ENCODE measurements at places on chromosomes 1 and 21. TPM values are rescaled to one million over a fixed set of nuclear protein-coding genes. Genes with fewer than 3 reads are reported as not detected.

DNA sequence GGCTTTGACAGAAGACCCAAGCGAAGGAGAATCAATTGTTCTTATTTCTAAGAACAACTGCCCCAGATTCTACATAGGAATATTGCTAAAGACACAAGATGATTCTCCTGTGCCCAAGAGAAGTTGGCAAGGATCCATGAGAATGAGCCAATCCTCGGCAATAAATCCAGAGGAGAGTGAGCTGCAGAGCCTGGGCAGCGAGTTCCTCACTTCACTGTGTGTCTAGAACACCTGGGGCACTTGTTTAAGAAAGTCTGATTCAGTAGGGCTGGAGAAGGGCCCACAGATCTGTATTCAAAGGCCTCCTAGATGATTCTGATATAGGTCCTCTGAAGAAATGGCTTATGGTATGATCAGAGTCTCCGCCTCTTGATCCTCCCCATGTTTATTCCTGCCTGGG lies 31.8 kb downstream of the GADD45A start:
- no peak for DNase-seq

DNA sequence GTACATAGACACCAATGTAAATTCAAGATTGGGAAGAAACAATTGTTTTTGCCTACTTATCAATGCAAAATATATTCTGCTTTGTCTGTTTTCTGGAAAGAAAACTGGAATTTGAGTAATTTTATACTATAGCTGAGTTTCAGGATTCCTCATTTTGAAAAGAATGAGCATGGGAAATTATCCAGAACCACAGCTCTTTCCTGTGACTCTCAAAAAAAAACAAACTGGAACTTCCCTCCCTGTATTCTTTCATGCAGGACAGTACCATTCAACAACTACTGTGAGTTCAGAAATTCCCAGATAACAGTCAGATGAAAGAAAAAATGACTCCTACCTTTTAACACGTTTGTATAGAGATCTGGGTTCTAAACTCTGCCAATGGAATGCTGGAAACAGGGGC lies 372.4 kb downstream of the TGFB2 start:
- DNase-seq, result no peak

DNA sequence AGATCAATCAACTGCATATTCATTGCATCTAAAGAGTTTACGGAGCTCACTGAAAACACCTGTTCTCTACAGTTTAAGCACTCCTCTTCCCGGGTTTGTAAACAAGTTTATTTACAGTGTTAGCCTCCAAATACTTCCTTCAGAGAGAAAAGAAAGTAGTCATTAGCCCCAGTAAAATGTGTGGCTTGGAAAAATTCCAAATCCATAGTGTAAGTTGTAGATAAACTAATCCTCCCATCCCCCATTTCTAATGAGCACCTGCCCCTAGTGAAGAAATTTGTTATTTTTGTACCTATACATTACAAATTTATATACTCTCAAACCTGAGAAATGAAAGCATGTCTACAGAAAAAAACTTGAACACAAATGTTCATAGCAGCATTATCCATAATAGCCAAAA lies 21.9 kb downstream of the PUM1 start:
- no peak for DNase-seq

DNA sequence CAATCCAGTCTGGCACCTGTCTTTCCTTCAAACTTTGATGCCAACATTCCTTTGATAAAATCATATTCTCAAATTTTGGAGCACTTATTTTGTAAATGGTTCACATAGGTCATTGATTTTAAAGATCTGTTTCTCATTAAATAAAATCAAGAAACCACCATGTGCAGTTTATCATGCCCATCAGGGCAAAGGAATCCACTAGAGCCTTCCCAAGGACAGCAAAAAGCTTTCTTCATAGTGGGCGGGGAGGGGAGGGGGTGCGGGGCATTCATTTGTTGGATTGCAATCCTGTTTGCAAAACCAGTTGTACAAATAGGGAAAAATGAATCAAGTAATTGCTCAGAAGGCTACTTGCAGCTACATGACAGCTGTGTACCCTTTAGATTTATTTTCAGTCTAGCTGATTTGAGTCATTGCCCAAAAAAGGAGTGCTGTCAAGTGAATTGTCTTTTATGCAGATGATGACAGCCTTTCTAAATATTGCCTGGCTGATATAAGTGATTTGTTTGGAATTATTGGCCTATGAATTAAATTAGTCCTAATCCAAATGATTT lies 23.0 kb downstream of the LRRC8B start:
- DNase-seq, result no peak

DNA sequence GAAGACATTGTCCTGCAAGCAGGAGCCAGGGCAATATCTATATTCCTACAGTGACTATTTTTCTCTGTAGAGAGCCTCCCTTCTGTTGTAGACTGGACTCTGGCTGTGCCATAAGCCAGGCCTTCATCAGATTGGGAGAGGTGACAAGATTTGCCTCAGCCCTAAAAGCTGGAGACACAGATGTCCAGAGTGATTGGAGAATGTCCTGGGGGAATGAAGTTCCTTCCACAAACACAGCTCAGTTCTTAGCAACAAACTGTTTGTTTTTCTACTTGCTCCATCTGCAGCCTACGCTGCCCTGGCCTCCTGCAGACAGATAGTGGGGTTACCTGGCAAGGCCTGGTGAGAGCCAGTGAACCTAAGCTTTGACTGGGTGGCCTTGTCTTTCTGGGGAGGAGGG lies 29.9 kb upstream of the SNX27 start:
- no peak for DNase-seq

- no peak for DNase-seq
Observed at GRCh38 chr1:168903237-168903830, 174.3 kb upstream of the DPT start.

- no peak for DNase-seq
Observed at GRCh38 chr1:12370333-12370975, 140.6 kb downstream of the VPS13D start.

GRCh38 chr1:193703121-193703520 lies 516.7 kb upstream of the B3GALT2 start:
- no peak for DNase-seq

GRCh38 chr1:32464716-32465577 lies at the start of gene ZBTB8B:
TSS of gene ZBTB8B (plus strand) at chr1:32465072. CDS start at chr1:32470625, 5,553 bp downstream.
- peak; percentile 69 for DNase-seq

DNA sequence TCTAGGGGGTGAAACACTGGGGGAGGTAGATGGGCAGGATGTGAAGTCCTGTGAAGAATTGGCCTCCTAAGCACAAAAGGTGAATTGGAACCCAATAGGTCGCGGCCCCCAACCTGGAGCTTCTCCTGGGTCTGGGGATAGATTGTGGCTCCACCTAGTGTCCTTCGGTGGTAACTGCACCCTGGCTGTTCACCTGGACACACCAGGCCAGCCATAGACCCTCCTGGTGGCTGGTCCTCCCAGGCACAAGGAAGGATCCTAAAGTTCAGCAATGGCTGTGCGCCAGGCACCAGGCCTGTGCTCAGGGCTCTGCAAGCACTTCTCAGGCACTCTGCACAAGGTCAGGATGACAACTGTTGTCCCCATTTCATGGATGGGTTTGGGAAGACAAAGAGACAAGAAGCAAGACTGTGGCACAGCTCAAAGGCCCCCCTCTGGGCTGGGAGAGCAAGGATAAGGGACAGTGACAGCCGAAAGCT lies 13.5 kb downstream of the ESPN start:
- DNase-seq, result peak; percentile 72

DNA sequence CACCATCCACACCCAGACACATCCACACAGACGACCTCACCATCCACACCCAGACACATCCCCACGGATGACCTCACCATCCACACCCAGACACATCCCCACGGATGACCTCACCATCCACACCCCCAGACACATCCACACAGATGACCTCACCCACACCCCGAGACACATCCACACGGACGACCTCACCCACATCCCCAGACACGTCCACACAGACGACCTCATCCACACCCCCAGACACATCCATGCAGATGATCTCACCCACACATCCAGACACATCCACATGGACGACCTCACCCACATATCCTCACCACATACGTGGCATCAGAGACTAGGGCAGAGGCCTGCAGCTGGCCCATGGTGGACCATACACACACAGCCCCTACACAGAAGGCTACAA lies 14.7 kb upstream of the FABP3 start:
- no peak for DNase-seq

DNA sequence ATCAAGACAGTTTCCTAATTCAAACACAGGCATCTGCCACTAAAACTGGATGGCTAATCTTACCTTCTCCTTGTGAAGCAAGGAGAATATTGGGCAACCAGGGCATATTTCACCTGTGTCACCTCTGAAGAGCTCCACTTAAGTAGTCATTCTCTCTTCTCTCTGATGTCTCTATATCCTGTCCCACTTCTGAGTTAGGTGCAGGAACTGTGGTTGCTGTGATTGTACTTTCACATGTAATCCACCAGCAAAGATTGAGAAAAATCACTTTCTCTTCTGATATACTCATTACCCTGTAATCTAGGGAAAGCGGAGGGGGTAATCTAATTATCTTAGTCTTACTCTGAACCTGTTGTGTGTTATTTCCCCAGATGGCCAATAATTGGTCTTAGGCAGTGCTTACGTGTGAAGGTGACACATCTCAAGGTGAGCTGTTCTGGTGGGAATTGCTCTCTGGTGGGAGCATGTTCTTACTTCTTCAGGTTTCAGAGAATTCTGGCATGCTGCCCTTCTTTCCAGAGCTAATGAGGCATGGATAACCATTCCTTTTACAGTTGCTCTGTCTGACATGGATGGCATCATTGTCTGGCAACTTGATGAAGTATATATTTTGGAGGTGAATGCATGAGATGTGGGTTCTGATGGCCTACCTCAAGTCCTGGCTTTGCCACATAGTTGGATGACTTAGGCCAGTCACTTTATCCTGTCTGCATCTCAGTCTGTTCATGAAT lies 12.0 kb downstream of the XCL2 start:
- no peak for DNase-seq

DNA sequence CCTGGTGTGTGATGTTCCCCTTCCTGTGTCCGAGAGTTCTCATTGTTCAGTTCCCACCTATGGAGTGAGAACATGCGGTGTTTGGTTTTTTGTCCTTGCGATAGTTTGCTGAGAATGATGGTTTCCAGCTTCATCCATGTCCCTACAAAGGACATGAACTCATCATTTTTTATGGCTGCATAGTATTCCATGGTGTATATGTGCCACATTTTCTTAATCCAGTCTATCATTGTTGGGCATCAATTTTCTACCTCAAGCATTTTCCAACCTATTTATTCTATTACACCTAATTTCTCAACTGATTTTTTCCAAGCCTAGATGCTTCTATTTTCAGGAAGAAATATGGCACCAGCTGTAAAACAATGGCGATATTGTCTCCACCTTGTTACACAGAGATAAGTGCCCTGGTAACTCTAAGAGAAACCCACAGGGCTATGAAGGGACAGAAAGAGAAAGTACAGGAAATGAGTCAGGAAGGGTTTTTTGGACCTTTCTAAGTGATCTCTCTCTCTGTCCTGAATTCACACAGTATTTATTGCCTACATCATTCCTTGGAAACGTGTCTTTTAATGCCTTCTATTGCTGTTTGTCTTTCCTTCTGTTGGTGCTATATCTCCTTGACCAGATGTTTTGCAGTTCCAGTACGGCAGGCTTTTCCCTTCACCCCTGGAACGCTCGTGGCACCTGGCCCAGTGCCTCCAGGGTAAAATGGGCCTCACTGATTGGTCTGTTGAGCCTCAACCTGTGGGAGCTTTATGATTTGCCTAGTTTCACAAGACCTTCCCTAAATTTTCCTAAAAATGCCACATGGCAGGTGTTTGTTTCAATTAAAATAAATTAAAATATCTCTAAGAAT lies 14.6 kb upstream of the JAK1 start:
- DNase-seq, result no peak

- DNase-seq, result no peak
Observed at GRCh38 chr1:221923929-221924598, 182.2 kb upstream of the DUSP10 start.

DNA sequence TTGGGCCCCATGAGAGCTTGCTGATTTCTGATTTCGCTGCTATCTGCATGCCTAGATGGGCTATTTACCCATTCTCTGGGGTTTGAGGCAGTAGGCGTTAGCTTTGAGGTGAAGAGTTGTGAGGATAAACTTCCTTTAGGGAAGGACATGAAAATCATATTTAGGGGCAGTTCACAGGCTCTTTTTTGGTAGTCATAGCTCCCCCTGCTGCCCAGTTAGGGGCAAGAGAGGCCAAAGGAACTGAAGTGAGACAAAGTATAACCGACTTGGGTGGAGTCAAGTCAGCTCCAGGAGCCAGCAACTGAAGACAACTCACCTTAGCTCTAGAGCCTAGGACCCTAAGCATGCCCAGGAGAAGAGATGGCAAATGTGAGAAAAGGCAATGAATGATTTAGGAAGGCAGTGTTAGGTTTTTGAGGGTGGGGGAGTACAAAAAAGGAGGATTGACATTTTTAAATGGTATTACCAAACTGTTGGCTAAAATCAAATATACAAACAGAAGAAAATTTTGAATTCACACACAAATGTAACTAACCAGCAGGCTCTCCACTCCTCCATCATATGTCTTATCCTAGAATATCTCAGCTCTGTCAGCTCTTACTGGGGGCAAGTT lies 625.2 kb downstream of the LMO4 start:
- peak; percentile 52 for DNase-seq

DNA sequence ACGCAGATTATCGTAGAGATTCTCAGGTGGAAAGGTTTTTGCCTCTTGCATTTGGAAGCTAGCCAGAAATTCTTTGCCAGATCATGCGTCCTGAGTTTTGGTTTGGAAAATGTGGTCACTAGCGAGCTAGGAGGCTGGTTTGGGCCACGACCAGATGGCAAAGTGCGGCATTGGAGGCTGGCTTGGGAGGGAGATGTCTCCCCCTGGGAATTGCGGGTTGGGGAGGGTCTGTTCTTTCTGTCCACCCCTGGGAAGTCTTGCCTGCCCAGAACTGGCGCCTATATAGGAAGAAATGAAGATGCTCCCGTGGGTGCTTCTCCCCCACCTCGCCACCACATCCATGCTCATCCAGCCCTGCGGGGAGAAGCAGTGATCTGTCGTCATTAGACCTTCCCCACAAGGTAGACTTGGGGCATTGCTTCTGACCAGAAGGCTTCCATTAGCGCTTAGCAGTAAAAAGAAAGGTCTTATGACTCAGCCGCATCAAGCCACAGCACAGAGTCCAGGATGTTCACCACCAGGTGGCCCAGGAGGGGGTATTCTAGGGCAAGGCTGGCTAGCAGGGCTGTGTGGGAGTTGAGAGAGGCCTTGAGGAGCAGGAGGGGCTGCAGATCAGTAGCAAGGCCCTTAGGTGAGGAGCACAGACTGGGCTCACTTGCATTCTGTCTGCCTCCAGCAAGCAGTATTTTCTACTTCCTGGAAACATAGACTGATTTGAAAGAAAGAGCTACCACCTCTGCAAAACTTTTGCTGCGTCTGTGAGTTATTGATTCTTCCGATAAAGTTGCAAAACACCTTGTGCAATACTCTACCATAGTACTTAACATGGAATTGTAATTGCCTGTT lies 1.5 kb upstream of the PTP4A2 start:
- peak; percentile 68 for DNase-seq

GRCh38 chr1:9606948-9607347 lies 18.2 kb downstream of the TMEM201 start:
- no peak for DNase-seq

- DNase-seq, result no peak
Observed at GRCh38 chr1:223872308-223872901, 26.7 kb upstream of the TP53BP2 start.

PALMD gene
- total RNA-seq, result 18.8 TPM

PRELP gene
- 47.5 TPM for total RNA-seq

DAB1 gene
- 1.9 TPM for total RNA-seq

PADI1 gene
- not detected for total RNA-seq

TRIM67 gene
- total RNA-seq, result not detected

TIAM1 gene
- total RNA-seq, result 45.5 TPM

MLLT11 gene
- 0.56 TPM for total RNA-seq

TMEM82 gene
- not detected for total RNA-seq

KCNK1 gene
- 9.7 TPM for total RNA-seq

ACTA1 gene
- total RNA-seq, result 0.32 TPM

INPP5B gene
- 42.5 TPM for total RNA-seq

RCAN3 gene
- 16.7 TPM for total RNA-seq

KRTAP10-6 gene
- not detected for total RNA-seq

CSF3R gene
- total RNA-seq, result 214 TPM

RGL1 gene
- 37.6 TPM for total RNA-seq

Data from lower lobe of right lung (tissue), 2 donors.